Fibroblast of skin of right quadriceps (primary cell): ENCODE measurements at places on chromosomes 7 and 10.

DNA sequence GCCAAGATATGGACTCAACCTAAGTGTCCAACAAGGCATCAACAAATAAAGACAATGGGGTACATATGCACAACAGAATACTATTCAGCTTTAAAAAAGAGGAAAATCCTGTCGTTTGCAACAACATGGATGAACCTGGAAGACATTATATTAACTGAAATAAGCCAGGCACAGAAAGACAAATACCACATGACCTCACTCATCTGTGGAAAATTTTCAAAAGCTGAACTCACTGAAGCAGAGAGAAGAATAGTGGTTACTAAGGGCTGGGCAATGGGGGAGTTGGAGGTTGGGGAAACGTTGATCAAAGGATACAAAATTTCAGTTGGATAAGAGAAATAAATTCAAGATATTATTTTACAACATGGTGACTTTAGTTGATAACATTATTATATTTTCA lies 221.4 kb upstream of the PITRM1 start:
- DNase-seq = no peak

- peak; percentile 28 for DNase-seq
These were observed 49.8 kb downstream of the SPOCK2 start for GRCh38 chr10:72038458-72039001.

- DNase-seq = peak; percentile 47
These were observed 1.1 kb downstream of the RRP12 start for GRCh38 chr10:97399843-97400545.

DNA sequence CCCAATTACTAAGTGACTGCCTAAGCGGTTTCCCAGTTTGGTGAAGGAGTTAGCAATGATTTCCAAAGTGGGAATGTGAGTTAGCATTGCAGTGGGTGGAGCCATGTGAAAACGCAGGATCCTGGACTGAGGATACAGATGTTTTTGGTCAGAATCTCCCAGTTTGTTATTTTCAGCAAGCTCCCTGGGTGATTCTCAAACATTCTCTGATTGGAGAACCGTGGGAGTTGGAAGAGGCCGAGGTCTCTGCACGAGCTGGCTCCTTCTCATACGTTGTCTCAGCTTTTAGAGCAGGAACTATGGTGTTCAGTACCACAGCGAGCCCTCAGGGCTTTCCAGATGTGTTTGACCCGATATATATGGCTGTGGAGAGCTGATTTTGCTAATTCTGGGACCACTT lies 396.5 kb upstream of the NPVF start:
- no peak for DNase-seq

DNA sequence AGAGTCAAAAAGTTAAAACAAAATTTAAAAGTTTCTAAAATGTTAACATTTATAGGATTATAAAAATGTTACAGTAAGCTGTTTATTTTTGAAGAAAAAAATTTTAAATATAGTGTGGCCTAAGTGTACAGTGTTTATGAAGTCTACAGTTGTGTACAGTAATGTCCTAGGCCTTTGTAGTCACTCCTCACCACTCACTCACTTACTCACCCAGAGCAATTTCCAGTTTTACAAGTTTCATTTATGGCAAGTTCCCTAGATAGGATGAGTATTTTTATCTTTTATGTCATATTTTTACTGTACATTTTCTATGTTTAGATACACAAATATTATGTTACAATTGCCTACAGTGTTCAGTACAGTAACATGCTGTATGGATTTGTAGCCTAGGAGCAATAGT lies 419.9 kb downstream of the ARL4A start:
- DNase-seq = no peak

DNA sequence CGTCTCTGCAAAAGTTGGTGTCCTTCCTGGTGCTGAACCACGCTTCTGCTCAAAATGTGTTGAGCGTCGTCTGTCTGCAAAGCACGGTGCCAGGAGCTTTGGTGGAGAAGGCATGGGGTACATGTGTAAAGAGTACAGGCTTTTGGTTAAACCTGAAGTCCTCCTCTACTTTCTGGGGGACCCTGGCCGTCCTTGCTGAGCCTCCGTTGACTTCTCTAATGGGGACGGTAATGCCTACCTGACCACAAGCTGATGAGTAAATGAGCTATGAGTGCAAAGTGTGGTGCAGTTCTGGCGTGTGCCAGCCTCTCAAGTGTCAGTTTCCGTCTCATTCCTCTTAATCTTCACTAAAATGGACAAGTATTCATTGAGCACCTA lies 527 bp upstream of the HERPUD2 start:
- no peak for DNase-seq

DNA sequence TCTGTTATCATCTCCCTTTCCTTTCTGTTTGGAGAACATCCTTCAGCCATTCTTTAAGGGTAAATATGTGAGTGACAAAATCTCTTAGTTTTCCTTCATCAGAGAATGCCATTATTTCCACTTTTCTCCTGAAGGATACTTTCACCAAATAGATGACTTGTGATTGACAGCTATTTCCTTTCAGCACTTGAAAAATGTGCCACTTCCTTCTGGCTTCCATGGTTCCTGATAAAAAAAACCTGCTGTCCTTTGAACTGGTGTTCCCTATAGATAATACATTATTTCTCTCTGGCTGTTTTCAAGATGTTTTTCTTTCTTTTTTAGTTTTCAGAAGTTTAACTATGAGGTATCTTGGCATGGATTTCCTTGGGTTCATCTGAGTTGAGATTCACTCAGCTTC lies 79.7 kb downstream of the TBXAS1 start:
- no peak for DNase-seq
